ENCODE measurements at places on chromosomes 13 and 19.

DNA sequence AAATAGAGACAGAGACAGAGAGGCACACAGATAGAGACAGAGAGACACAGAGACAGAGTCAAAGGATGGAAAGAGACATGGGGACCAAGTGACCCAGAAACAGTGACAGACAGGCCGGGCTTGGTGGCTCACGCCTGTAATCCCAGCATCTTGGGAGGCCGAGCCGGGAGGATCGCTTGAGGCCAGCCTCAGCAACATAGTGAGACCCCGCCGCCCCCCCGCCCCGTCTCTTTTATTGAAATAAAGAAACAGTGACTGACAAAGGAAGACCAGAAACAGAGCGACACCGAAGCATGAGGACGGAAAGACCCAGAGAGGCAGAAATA lies 848 bp upstream of the NECTIN2 start:
- DNase-seq = no peak

- no peak for DNase-seq
Observed at GRCh38 chr13:100594731-100595130, 6.1 kb upstream of the GGACT start.

DNA sequence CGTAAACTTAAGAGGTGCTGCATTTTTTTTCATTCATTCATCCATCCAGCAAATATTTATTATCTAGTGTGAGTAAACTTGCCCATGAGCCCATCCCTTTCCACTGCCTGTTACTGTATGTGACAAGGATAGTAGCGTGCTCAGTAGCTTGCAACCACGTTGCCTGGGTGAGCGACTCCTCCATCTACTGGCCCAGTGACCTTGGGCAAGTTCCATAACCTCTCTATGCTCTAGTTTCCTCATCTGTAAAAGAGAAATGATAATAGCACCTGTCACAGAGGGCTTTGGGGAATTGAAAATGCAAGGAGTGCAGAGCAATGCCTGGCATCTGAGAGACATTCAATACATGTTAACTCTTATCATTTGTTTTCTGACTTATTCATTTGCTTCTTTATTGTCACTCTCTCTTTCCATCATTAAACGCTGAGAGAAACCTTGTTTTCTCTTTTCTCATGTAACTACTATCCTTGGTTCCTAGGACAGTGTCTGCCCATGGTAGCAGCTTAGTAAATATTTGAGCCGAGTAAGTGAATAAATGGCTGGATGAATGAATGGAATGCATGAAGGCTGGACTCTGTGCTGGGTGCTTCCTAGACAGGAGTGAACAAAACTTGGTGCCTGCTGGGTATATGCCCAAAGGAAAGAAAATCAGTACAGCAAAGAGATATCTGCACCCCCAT lies 19.9 kb downstream of the LRCH1 start:
- no peak for DNase-seq

- peak; percentile 10 for DNase-seq
Observed at GRCh38 chr19:38134540-38135149, 89.4 kb downstream of the DPF1 start.

GRCh38 chr13:44819245-44819644 lies 170.0 kb downstream of the NUFIP1 start:
- DNase-seq = no peak

DNA sequence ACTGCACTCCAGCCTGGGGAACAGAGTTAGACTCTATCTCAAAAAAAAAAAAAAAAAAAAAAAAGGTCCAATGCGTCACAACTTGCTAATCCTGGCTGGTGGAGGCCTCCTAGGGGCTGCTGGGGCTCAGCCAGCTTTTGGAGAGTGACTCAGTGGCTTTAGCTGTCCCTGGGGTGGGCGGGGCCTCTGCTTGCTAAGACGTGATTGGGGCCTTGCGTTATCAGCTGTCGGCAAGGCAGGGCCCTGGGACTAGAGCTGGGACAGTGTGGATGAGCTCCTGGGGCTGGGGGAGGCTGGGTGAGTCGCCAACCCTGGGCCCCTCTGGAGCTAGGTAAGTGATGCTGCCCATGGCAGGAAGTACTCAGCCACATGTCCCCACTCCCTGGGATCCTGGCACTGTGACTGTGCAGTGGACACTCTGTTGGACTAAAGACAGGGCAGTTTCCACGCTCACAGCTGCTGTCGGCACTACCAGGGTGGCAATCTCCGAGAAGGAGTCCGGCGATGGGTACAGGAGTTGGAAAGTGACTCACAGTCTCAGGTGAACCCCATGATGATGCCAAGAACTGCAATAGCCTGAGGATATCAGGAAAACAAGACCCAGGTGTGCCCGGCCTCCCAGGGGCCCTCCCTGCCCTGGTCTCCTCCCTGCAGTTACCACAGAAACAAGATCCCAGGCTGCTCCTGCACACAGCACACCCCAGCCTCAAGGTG lies 32.2 kb downstream of the F2RL3 start:
- DNase-seq = no peak

- no peak for DNase-seq
Observed at GRCh38 chr19:48881741-48882657, 9.8 kb downstream of the PPP1R15A start.

DNA sequence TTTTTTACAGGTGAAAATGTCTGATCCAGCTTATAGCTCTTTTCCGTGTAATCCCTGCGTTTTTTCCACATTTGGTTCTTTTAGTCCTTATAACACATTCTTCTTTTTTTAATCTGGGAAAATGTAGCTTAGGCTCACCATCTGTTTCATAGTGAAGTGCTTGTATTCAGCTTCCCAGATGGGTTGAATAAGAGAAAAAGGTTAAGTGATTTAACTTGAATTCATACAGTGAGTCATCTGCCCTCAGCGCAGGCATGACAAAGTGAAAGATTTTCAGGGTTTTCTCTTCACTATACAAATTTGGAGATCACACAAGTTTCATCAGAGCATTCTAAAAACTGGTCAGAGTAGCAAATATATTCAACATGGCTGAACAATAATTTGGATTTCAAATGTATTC lies 224.8 kb downstream of the SPRY2 start:
- DNase-seq = peak; percentile 39

DNA sequence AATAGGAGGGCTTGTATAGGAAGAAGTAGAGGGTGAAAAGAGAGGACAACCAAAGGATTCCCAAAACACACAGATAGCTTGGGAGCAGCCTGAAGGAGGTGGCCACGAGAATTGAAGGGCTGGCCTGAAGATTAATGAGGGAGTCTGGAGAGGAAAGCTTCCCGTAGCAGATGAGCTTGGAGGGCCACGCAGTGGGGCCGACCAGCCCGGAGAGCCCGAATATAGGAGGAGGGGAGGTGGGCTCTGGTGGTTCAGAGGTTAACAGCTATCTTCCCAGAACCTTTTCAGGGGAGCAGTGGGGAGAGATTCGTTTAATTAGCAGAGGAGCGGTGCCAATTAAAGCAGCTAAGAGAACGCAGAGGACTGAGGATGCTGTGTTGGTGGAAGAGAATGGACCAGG lies 154.9 kb downstream of the STK24 start:
- no peak for DNase-seq

DNA sequence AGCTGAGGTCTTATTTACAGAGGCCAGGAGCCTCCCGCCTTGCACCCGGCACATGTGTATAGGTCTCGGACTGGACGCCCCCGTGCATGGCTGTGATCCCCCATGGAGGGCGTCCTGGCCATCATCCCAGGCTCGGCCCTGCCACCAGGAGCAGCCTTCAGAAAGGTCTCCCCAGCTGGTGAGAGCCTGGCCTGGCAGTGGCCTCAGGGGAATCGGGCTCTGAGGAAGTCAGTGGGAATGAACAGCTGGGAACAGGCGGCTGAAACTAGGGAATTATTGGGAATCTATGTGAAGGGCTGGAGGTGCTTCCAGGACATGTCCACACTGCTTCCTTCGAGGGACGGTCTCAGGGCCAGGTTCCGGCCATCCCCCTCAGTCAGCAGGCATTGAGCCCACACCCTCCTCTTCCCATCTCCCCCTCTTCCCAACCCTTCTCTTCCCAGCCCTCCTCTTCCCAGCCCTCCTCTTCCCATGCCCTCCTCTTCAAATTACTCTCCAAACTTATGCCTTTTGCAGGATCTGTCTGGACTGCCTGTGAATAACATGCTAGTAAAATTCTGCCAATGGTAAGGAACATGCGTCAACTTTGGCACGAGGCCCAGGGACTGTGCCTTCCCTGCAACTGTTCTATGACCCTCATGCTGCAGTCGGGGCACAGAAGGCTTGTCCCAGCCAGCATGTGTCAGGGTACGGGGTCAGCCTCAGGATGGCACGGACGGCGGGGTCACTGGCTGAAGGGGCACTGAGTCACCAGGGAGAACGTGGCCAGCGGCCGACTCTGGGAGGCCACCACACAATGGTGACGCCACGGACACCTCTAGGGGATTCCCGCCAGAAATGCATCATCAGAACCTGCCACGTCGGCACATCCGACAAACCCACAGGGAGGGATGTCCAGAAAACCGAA lies 24.2 kb upstream of the C13orf46 start:
- DNase-seq = peak; percentile 33

- DNase-seq = no peak
Observed at GRCh38 chr19:5152767-5153532, 184.0 kb downstream of the KDM4B start.

- no peak for DNase-seq
Observed at GRCh38 chr13:87906411-87906810, 235.2 kb downstream of the SLITRK5 start.

DNA sequence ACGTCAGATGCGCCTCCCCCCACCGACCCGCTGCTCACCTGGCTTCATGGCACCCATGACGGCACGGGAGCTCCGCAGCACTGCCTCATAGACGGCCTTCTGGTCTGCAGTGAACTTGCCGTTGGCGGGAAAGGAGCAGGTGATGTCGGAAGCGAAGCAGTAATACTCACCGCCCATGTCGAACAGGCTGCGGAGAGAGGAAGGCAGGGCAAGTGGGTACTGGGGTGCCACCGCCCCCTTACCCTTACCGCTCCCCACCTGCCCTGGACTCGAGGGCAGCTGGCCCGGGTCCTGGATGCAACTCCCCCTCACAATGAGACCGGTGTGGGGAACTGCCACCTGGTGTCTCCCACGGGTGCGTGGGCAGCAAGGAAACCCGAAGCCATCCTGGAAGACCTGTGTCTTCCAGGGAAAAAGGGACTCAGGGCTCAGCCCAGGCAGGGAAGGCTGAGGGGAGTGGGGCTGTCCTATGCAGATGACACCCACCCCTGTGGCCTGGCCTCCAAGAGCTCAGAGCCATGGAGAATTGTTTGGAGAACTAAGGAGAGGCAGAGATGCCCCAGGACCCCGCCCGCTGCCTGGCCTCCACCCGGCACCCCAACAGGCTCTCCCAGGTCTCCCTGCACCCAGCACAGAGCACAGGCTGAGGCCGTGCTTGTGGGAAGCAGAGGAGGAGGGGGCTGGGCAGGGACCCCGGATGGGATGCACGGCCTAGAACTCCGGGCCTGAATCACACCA lies 28.3 kb downstream of the CEBPG start:
- DNase-seq = no peak

- peak; percentile 39 for DNase-seq
Observed at GRCh38 chr19:48393559-48394330, at the start of gene GRIN2D. Gene GRIN2D, plus strand, starts transcription at chr19:48393668. Its CDS starts 4,725 bp downstream, at chr19:48398393.

GRCh38 chr13:33150126-33150525 lies 133.9 kb downstream of the KL start:
- no peak for DNase-seq

- no peak for DNase-seq
Observed at GRCh38 chr19:53906211-53907192, 2.6 kb upstream of the CACNG7 start.

DNA sequence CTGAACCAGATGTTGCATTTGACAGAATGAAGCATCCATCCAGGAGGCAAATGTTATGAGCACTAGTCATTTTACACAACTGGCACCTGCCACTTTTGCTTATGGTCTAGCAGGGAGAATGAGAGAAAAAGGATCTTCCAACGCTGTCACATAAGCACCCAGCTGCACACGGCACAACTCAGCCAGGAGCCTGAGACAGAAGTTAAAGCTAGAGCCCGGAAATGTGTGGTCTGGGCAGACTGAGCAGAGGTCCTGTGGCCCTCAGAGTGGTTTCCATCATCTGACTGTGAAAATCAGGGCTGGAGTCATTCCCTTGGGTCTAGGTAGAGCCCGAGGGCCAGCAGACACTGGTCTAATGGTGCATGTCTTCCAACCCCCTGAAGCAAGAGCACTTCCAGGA lies 78.4 kb upstream of the XPO4 start:
- no peak for DNase-seq

DNA sequence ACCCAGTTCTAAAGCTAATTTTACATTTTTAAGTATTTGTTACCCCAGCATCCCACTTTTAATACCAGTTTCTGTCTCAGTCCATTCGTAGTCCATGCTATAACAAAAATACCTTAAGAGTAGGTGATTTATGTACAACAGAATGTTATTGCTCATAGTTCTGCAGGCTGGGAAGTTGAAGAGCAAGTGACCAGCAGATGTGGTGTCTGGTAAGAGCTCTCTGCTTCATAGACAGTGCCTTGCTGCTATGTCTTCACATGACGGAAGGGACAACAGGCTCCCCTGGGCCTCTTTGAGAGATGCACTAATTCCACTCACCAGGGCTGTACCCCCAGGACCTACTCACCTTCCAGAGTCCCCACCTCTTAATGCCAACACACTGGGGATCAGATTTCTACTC lies 96.6 kb downstream of the COL4A2 start:
- DNase-seq = no peak

DNA sequence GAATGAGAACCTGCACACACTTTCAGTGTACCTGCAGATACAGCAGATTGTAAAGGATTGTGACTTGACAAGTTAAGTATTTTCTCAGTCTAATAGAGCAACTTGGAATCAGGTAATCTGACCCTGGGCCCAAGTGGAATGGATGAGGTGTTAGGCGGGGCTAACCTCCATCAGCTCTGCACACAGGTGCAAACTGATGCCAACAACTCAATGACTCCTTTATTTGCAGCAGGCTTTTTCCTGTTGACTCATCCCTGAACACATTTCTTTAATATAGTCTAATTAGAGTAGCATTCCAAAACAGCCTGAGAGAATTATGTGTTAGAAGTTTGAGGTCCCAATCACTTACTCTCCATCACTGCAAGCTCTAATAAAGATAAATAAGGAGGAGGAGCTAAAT lies 48.8 kb downstream of the TPT1 start:
- DNase-seq = no peak

GRCh38 chr19:35671818-35672217 lies 5.5 kb downstream of the UPK1A start:
- no peak for DNase-seq

- DNase-seq = no peak
Observed at GRCh38 chr19:54209058-54209810, 8.6 kb downstream of the RPS9 start.

GRCh38 chr19:48698046-48698445 lies 2.3 kb downstream of the FUT2 start:
- no peak for DNase-seq

DNA sequence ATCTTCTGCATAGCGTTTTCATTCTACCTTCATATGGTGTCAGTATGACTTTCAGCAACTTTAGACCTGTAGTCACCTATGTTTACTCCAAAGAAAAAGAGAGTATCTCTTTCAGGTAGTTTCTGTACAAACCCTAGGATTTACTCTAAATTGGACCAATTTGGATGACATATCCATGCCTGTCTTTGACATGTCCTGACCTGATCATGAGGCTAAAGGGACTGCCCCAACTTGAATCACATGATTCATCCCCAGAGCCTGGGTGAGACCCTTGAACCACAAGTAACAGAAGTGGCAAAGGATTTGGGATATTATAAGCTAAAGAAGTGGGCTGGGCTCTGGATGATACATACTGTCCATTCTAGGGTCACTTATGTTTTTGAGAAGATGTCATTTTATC lies 124.5 kb upstream of the CSNK1A1L start:
- no peak for DNase-seq

- no peak for DNase-seq
Observed at GRCh38 chr19:33298146-33298911, 4.0 kb downstream of the CEBPA start.

Data from NCI-H1694 treated with DMSO at 0.1 percent for 48 hours (cell line).